ENCODE measurements at places on chromosomes 3 and 15.

GRCh38 chr3:126996905-126997304 lies 14.0 kb downstream of the PLXNA1 start:
- no peak for DNase-seq

DNA sequence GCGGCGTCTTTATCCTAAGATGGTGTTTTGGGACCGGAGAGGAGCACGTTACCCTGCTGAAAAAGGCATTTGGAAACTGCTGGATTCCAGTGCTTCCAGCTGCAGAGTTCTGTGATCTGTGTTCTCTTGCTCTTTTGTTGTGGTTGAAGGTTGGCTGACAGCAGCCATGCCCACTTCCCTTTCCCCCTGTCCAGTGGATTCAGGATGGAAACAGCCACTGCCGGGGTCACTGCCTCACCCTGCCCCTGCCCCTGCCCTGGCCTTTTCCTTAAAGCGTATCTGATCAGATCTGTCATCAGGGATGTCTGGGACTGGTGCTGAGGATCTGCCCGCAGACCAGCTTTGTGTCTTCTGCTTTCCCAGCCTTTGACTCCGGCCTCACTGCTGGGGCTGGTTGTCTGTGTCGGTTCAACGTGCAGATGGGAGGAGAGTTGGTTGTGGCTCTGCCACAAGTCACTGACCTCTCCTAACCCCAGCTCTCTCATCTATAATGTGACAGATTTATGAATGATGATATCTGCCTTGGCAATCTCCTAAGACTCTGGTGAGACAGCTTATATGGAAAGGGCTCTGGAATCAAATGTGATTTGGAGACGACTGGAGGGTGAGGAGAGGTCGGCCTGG lies 219.4 kb upstream of the BHLHE40 start:
- no peak for DNase-seq

DNA sequence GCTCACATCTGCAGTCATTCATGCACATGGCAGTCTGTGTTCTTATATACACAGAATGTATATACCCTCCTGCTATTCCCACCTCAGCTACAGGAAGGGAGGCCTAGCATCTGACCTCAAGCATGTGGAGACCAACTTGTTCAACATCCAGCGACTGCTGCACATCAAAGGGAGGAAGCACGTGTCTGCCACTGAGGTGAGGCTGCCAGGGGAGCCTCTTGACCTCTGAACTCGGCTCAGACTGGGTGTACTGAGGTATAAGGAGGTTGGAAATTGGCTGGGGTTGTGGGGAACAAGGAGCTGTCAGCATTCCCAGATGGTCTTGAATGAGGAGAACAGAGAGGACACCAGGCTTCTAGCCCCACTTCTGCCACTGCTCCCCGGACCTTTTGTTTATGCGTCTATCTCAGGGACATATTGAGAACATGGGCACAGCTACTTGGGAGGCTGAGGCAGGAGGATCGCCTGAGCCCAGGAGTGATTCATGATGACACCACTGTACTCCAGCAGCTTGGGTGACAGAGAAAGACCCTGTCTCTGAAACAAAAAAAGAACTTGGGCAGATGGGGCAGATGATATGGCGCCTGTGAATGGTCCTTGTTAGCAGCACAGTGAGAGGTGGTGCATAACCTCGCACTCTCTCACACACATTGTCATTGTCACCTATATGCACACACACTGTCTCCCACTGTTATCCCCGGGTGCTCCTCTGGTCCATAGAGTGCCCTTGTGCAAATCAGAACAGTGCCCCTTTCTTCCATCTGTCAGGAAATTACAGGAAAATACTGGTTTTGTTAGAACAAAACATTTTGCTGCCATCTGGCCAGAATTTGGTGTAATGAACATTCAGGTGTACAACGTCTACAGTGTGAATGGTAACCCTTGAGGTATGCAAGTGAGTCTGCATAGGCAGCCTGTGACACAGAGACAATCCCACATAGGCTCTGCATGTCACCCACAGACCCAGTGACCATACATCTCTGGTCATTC lies 5.4 kb downstream of the VILL start:
- DNase-seq = no peak

- no peak for DNase-seq
Measured at GRCh38 chr15:77361456-77361855, 58.4 kb downstream of the PEAK1 start.

GRCh38 chr3:141392416-141392815 lies 24.1 kb downstream of the ZBTB38 start:
- no peak for DNase-seq

GRCh38 chr3:179806177-179806576 lies 153.3 kb downstream of the USP13 start:
- DNase-seq = no peak

DNA sequence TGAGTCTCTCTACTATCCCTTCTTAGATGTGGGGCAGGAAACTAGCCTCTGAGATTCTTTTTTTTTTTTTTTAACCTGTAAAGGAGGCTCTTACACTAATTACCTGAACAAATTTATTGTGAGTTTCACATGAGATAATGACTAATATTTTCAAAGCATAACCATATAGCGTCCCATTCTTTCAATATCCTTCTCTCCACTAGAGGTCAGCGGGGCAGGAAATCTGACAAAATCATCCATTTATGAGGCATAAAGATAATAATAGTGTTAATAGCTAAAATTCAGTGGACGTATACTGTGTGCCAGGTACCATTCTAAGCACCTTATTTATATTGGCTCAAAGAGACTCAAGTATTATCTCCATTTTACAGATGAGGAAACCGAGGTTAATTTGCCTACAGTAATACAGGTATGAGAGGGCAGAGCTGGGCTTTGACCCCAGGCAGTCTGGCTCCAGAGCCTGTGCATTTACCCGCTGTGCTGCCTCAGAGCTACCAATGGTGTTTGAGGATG lies 16.3 kb upstream of the SMAD6 start:
- no peak for DNase-seq
